ENCODE measurements at places on chromosomes 12 and 14.

GRCh38 chr12:107533218-107533617, 152.4 kb upstream of the PWP1 start:
- DNase-seq, result no peak

DNA sequence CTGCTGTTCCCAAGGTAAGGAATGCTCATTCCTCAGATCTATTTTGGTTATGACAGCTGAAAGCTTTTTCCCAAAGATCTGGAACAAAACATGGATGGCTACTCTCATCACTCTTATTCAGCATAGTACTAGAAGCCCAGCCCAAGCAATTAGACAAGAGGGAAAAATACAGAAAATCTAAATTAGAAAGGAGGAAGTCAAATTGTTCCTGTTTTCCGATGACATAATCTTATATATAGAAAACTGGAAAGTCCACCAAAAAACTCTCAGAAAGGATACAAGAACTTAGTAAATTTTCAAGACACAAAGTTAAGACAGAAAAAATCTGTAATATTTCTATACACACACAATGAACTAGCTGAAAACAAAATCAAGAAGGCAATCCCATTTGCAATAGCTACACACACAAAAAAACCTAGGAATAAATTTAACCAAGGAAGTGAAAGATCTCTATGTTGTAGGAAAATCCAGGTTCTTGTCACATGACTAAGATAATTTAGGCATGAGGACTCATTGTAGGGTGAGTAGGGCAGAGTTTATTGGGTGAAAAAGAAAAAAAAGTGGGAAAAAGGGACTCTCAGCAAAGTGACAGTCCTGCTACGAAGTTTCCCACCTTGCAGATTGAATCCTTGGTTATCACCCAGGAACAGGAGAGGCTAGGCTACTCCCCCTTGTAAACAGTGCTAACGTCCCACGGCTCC, 28.6 kb upstream of the KLRB1 start:
- DNase-seq, result no peak

DNA sequence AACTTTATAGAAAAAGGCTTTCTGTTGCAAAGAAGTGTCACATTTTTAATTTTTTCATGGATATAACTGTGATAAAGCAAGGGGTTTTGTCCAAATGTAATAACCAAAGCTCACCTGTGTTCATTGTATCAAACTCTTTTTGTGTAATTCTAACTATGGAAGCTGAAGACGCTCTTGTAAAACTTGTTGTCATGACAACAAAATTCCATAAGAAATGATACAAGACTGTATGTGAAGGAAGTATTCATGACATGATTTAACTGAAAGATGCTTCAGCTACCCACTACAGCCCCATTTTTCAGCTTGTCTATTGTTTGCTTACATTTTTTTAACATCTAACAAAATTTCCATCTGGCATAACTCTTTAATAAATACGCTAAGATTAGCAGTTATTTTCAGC, 360.9 kb downstream of the KCNH5 start:
- DNase-seq, result no peak

DNA sequence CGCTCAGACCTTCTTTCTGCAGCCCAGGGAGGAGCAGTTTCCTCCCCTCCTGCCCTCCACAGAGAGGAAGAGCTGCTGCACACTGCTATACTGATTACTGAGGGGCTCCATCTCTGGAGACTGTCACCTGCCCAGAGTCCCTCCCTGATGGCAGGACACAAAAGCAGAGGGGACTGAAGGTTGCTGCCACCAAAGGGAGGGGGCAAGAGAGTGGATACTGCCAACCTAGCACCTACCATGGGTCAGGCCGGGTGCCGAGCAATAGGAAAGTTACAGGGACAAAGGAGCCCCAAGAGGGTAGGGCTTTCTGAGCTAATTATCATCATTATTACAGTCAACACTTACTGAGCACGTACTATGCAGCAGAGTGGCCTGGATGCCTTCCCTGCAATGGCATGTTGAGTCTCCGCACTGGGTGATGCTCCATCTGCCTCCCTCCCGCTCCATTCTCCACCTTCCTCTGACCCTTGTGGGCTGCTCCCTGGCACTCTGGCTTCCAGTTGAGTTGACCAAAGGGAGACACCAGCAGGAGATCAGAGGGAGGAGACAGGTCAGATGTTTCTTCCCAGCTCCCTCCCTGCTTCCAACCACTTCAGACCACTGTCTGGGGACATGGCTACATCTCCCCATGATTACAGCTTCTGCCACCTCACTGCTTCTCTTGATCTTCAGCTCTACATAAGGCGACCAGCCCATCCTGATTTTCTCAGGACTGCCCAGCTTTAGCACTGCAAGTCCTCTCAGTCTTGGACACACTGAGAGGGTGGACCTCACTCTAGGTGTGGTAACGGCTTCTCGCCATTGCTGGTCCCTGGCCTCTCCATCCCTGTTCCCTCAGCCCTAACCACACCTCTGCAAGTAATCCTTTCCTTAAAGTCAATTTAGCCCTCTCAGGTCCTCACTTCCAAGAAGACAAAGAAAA, 2.6 kb upstream of the KRT79 start:
- DNase-seq, result no peak

GRCh38 chr14:53180272-53181221, 27.4 kb upstream of the DDHD1 start:
- no peak for DNase-seq

DNA sequence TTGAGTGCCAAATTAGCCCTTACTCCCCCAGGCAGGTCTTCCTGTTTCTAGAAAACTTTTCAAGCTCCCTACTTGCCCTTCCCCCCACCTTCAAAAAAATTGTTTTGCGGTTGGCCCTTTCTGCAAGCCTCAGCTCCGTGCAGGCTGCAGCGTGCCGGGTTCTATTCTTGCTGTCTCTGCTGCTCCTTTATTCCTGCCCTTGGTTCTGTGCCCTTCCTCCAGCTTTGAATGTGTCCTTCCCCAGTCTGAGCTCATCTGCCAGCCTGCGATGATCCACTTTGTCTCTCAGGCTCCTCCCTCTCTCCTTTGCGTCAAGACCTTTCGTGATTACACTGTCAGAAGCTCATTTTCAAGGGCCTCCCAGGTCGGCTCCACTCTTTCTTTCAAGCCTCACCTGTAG, 98.6 kb downstream of the IRF2BPL start:
- DNase-seq, result no peak

DNA sequence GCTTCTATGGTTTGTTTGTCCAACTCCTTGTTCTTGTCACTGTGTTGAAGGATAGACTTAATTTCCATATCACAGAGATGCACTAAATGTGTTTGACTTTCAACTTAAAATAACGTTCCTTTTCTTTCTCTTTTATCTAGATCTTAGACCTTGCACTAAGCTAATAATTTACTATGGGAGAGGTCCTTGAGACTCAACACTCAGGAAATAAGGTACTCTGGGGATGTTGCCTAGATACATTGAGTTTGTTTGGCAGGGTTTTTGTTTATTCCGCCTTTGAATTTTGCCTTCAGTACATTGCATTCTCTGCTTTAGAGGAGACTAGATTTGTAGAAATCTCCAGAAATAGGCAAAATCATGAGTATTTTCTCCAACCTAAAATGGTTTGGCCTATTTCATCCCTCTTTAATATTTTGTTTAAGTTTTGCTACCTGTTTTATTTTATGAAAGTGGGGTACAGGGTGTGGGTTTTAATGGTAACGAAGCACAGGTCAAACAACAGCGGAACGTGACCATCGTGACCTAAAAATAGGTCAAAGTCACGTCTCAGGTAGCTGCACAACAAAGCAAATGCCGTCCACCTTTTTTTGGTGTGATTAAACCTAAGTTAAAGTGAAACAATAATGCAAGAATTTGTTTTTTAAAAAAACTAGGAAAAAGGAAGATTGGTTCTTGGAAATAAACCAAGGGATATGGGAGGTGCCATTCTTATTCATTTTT, 115.3 kb upstream of the CPSF6 start:
- DNase-seq, result no peak

DNA sequence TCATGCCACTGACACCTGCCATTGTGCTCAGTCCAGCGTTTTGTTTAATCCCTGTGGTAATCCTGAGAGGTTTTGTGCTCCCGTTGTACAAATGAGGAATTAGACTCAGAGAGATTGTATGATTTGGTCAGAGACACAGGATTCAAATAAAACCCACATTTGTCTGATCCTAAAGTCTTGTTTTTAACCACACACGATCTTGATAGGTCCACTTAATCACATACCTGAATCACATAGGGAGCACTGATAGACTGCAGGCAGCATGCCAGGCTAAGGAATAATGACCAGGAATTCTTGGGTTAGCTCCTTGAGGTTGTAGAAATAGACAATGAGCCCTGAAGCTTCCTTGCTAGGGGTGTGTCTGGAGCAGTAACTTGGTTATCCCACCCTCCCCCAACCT, 202.6 kb upstream of the RGS6 start:
- no peak for DNase-seq

- DNase-seq, result no peak
Observed at GRCh38 chr12:129771238-129771637, 132.6 kb downstream of the TMEM132D start.

DNA sequence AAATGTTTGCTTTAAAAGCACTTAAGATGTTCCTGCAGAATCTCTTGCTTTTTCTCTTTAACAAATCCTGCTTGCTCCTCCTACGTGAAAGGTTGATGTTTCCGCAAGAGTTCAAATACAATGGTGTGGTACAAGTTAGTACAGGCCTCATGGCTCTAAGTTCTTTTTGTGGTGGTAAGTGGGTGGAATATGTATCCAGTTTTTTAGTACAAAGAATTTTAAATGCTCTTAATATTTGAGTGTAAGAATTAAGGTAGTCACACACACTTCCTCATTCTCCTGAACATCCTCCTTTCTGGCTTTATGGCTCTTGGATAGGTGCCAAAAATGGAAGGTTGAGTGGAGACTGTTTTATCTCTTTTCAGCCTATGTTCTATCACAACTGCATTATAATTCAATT, 1.8 kb downstream of the OTOGL start:
- no peak for DNase-seq

Measured in AG09319 (cell line).